ELF-1 (cell line): ENCODE measurements at places on chromosomes 5 and 9.
A peak's percentile ranks its signal among the peaks of the same experiment; 100 is the strongest.

DNA sequence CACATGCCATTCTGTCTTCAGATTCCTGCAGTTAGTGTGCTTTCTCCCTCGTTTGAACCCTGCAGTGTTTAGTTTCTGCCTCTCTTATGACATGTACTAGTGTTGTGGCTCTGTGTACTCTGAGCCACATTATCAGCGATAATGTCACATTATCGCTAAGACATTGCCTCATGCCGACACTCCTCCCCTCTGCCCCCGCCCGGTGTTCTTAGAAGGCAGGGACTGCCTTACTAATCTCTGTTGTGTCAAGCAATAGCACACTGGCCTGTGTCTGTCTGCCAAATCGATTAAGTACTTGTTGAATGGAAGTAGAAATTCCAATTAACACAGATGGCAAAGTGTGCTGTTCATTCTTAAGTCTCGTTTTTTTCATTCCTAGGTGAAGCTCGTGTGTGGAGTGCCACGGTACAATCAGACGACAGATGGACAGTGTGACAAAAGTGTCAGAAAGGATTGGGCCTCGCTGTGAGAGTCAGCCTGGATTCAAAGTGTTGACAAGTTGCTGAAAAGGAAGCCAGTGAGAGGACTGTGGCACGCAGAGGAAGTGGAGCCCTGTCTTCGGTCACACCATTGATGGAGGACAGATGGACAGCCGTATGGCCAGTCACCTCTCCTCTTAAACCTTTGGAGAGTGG is 10.5 kb downstream of the PIK3R1 start:
- DNase-seq: no peak

DNA sequence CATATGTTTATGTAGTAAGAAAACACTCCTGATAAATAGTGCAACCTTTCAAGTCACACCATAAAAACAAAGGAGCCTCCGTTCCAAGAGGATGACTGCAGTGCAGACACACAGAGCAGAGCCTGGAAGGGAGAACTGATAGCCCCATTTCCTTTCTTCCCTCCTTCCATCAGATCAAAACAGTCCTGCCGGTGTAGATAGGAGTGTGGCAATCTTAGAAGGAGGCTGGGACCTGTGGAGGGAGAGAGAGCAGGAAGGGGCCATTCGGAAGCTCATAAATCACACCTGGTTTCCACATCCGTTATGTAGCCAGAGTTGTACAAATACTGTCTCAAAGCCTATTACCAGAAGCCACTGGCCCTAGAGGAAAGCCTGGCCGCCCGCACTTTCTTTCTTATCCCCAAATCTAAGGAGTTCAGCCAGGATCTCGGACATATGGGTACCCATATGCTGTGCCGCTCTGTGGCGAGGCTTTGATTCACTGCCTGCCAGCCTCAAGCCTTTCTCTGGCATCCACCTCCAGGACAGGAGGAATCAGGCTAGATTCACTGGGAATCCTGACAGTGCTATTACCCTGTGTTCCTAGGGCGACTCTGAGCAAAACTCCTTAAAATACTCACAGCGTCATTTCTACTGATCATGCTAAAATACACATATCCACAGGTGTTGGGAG is 26.9 kb downstream of the DAP start:
- peak; percentile 36 for DNase-seq

DNA sequence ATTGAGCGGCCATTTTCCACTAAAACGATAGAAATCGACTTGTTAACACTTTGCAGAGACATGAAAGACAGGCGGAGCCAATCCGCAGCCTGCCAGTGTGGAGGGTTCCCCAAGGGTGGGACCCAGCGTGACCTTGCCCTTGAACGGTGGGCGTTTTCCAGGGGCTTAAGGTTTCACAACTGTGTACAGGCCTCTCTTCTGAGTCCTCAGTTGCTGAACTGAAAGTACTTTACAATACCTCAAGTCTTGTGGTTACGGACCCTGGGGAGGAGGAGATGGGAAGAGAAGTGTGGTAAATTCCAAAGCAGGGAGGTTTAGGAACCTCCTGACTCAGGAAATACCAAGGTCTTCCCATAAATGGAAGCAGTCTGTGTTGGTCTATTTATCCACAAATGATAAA is 68.2 kb upstream of the CKMT2 start:
- DNase-seq: no peak

- no peak for DNase-seq
Measured at GRCh38 chr9:124663046-124663961, 107.8 kb downstream of the NR6A1 start.

GRCh38 chr5:36029914-36030313 is 36.8 kb downstream of the UGT3A2 start:
- no peak for DNase-seq

DNA sequence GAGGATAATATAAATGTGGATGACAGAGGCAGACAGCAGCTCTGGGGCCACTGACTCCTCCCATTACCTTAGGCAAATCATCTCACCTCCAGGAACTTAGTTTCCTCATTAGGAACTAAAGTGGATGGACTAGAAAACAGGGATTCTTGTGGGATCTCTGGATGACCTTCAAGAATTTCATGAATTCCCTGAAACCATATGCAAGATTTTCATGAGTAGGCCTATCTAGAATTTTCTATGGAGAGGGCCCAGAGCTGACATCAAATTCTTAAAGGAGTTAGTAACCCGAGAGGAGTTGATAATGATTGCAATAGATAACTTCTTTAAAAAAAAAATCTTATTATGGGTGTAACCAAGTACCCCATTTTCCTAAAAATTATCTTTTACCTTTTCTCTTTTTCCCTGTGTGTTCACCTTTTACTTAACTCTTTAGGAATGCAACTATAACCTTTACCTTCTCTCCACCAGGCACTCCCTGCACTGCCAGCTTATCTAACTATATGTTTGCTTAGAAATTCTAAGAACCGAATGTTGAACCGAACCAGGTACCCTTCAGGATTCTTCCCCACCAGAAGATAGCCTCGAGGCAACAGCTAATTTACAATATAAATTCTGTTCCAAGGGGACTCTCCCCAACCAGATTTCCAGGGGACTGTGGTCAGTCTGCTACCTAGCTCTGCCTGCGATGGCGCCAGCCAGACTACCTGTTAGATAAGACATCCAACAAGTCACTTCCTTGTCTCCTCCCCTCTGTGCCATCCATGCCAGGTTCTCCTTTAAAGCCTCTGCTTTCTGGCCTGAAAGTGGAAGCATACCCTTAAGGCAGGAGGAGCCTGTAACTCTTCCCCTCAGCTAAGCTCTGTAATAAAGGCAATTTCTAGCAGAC is 86.0 kb downstream of the GCNT4 start:
- DNase-seq: no peak

- no peak for DNase-seq
Measured at GRCh38 chr5:146176805-146177204, 5.6 kb downstream of the LARS1 start.

GRCh38 chr5:108919591-108920326 is 172.1 kb downstream of the FER start:
- DNase-seq: no peak

DNA sequence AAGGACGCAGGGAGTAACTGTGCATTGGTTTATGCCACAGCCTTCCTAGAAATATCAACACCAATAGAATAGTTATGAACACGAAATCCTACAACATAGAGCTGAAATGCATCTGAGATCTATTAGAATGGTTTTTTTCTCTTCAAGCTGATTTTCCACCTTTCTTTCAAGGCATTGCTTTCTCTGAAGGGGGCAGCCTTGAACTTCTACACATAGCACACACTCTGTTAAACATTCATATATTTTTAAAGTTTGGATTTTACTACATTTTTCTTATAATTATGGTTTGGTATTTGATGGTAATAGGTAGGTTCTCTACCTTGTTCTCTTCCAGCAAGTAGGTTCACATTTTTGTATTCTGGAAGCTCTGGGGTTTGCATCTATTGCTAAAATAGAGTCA is 661.8 kb downstream of the SEMA5A start:
- DNase-seq: no peak

DNA sequence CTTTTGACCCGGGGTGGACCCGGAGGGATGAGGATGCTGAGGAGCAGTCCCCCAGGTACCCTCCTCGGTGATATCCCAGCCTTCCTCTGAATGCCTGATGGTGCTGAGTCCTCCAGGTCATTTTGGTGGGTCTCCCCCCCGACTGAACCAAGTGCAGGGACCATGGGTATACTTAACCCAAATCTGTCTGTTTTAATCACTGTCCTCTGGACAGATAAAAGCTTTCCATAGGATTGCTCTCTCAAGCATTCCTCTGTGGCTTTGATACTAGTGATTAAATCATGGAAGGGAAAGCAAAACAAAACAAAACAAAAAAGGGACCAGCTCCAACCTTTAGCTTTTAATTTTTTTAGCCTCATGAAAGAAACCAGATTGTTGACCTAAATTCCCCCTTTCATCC is 26.0 kb downstream of the PAPPA start:
- DNase-seq: no peak

DNA sequence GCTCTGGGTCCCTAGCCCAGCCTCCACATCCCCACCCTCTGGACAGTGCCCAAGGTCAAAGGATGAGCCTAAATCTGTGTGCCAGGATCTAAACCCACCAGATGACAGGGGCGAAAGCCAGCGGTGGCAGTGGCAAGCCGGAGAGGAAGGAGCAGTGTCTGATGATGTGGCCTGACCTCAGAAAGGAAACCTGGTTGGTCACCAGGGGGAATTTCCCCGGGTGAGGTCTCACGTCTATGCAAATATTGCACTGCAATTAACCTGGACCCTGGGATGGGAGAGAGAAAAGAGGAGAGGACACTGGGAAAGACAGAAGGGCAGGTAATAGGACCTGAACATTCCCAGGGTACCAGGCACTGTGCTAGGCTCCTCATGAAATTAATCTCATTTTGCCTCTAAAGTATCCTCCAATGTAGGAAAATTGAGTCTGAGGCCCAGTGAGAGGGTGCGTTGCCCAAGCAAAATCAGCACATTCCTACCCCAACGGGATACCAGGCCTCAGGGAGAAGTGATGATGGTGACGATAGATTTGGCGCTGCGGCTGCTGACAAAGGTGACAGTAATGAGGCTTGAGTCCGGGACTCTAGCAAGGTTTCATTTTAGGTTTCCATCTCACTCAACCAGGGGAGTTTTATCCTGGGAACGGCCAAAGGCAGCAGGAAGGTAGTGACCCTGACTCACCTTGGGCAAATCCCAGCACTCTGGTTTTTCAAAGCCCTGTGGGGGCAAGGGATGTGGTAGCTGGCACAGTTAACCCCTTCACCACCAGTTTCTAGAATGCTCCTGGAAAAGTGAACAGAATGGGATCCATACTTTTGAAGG is 13.4 kb upstream of the TNIP1 start:
- DNase-seq: peak; percentile 42

- DNase-seq: peak; percentile 43
Measured at GRCh38 chr5:105506692-105507277, 1944.2 kb upstream of the NUDT12 start.

DNA sequence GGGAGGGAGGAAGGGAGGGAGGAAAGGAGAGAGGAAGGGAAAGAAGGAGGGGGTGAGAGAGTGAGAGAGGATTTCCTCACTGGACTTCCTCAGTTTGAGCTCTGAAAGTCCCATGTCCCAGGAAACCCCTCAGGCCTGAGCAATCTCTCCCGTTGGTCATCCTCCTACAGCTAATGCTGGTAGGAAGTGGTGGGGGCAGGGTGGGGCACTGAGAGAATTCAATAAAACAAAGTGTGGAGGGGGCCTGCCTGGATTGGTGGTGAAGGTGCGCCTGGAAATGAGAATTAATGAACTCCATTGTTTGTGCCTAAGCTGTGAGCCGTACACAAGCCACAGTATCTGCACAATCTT is 195.0 kb downstream of the RGS3 start:
- no peak for DNase-seq

DNA sequence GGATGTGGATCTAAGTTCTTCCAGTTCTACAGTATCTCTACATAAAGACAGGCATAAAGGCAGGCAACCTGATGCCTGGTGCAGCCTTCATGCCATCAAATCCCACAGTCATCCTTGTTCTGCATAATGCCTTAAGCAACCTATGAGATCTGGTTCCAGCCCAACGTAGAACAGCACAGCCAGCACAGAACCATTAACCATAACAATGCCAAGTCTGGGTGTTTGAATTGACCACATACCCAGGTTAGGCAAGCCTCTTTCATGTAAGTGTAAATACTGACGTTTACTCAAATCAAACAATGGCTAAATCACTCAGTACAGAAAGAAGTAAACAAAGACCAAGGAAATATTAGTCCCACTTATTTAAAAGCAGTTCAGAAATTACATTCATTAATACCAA is 195.0 kb downstream of the ADAMTSL1 start:
- peak; percentile 75 for DNase-seq

GRCh38 chr5:57004800-57005199 is 52.9 kb upstream of the MIER3 start:
- DNase-seq: no peak

- DNase-seq: no peak
Measured at GRCh38 chr5:137957948-137958347, 68.7 kb downstream of the PKD2L2 start.

- no peak for DNase-seq
Measured at GRCh38 chr5:5188376-5189050, 48.4 kb downstream of the ADAMTS16 start.
